SW480 (cell line): ENCODE measurements at places on chromosomes 6 and 20.

GRCh38 chr6:83615025-83615999, 93.6 kb downstream of the SNAP91 start:
- DNase-seq = peak; percentile 25

GRCh38 chr6:18491308-18492045, 104.3 kb downstream of the RNF144B start:
- no peak for DNase-seq

- DNase-seq = no peak
These were observed 276.7 kb downstream of the PLCB1 start for GRCh38 chr20:8408587-8409307.

GRCh38 chr6:96795481-96795880, 41.8 kb downstream of the GPR63 start:
- DNase-seq = no peak

DNA sequence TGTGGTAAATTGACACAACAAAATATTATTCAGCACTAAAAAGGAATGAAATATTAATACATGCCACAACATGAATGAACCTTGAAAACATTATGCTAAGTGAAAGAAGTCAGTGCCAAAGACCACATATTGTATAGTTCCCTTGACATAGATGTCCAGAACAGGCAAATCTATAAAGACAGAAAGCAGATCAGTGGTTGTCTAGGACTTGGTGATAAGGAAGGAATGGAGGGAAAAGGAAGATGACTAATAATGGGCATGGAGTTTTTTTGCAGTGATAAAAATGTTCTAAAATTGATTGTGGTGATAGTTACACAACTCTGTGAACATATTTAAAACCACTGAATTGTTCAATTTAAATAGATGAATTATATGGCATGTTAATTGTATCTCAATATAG, 32.5 kb downstream of the TBX18 start:
- DNase-seq = no peak

- DNase-seq = no peak
These were observed 46.3 kb upstream of the ENTPD6 start for GRCh38 chr20:25148982-25149846.

DNA sequence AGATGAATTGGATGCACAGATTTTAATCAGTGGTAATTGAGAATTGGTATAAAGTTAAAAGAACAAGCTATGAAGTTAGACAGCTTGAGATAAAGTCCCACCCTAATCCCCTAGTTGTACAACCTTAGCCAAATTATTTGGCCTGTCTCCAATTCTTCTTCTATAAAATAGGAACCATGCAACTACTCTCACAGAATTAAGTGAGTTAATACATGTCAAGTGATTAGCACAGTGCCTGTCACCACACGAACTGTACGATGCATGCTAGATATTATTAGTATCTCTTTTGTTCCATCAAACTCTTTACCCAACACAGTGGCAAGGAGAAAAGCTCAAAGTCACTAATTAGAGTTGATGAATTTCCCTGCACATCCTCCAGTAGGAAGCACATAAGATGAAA, 44.7 kb downstream of the MBOAT1 start:
- DNase-seq = no peak

- DNase-seq = no peak
These were observed 22.2 kb upstream of the TULP4 start for GRCh38 chr6:158290040-158290439.

- peak; percentile 55 for DNase-seq
These were observed 103.7 kb downstream of the TOX2 start for GRCh38 chr20:44018259-44018941.

DNA sequence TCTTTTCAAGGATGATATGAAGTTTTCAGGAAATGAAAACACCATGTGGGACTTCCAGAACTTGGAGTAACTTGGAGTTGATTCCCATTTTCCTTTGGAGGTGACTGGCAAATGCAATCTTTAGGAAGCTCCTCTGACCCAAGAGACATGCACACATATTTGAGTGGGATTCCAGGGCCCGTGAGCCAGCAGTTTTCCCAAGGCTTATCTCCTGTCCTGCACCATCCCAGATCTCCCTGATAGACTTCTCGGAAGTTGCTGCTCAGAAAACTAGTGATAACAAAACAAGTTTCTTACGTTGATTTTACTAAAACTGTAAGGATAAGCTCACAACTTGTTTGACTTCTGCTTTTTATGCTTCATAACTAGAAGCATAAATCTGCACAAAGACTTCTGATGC, 25.6 kb downstream of the SLC35F1 start:
- no peak for DNase-seq

- no peak for DNase-seq
These were observed 16.6 kb upstream of the SCUBE3 start for GRCh38 chr6:35197196-35197595.

DNA sequence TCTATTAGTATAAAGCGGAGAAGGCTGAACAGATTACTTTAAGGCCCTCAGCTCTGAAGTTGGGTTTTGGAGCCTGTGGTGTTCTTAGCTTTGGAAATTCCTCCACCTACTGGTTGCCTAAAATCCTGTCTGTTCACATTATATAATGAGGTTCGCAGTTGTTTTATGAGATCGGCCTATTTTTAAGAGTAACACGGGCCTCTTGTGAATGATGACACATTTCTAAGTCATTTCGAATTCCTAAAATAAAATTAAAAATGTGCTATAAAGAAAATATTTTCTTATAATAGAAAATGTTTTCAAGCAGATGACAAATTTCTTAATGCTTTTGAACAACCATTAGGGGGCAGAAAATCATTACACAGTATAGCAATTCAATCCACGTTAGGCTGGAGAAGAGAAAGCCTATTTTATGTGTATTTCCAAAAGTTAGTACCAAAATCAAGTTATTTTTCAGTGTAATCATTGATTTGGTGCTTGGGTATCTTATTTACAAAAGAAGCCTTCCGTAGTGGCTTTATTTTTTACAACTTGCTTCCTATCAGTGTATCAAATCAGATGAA, 15.8 kb upstream of the FAM8A1 start:
- peak; percentile 60 for DNase-seq

DNA sequence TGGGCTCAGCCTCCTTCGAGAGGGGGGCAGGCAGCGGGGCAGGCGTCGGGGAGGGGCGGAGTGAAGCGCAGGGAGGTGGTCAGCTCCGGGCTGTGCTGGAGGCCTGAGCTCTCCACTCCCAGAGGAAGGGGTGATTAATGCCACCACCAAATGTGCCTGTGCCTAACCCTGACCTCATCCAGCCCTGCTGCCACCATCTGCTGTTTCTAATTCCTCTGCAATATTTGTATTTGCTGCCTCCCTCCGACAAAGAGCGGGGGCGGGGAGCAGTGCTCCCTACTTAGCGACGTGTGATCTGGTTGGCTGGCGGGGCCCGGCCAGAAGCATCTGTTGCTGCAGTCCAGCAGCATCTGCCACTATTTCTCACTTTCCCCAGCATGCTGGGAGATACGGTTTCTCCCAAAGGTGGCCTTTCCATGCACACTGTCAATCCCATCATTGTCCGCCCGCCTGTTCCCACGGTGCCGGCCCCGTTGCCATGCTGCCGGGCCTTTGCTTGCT, 47.0 kb downstream of the DLL1 start:
- no peak for DNase-seq

DNA sequence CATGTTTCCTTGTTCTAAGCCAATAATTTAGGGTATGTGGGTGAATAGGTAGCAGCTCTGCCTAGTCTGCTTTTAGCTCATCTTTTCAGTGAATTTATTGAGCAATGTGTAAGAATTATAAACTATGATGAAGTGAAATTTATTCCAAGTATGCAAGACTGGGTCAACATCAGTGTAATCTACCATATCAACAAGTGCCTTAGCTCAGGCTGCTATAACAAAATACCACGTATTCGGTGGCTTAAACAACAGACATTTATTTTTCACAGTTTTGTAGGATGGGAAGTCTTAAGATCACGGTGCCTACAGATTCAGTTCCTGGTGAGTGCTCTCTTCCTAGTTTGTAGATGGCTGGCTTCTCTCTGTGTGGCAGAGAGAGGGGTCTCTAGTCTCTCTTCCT, 54.0 kb downstream of the LYRM2 start:
- no peak for DNase-seq

DNA sequence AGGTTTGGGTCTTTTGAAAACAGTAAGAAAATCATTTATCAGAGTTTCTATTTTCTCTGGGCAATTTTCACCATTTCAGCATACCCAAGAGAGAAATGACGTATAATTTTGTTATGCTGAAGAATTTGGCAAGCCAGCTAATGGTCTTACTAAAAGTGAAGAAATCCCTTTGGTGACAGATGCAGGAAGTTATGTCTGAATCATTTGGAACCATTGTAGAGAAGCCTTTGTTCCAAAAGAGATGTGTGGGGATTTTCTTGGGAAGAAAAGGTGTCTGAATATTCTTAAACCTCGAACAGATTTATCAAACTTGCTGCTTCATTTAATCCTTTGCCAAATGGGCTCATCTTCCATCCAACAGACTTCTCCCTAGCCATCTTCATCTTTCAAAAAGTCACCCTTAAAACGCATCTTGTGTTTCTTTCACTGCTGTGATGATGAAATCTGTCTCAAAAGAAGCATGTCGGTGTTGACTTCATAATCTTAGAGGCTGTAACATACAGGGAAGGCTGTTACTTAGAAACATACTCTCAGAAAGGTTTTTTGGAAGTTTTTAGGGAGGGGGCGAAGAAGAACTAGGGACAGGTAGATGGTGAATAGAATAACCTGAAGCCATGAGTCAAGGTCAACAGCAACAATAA, 39.5 kb downstream of the CITED2 start:
- no peak for DNase-seq

GRCh38 chr6:166703149-166703710, 76.2 kb upstream of the RPS6KA2 start:
- DNase-seq = no peak

DNA sequence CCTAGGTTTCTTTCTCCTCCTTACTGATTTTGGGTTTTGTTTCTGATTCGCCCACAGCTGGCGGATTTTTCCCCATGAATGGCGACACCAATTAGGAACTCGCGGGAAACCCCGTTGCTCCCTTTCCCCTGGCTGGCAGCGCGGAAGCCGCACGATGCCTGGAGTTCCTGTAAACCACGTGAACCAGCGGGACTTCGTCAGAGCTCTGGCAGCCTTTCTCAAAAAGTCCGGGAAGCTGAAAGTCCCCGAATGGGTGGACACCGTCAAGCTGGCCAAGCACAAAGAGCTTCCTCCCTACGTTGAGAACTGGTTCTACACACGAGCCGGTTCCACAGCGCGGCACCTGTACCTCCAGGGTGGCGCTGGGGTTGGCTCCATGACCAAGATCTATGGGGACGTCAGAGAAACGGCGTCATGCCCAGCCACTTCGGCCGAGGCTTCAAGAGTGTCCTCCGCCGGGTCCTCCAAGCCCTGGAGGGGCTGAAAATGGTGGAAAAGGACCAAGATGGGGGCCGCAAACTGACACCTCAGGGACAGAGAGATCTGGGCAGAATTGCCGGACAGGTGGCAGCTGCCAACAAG, 3.2 kb upstream of the SEC23B start:
- DNase-seq = no peak

GRCh38 chr6:81753711-81754577, 1.5 kb upstream of the TENT5A start:
- peak; percentile 67 for DNase-seq

DNA sequence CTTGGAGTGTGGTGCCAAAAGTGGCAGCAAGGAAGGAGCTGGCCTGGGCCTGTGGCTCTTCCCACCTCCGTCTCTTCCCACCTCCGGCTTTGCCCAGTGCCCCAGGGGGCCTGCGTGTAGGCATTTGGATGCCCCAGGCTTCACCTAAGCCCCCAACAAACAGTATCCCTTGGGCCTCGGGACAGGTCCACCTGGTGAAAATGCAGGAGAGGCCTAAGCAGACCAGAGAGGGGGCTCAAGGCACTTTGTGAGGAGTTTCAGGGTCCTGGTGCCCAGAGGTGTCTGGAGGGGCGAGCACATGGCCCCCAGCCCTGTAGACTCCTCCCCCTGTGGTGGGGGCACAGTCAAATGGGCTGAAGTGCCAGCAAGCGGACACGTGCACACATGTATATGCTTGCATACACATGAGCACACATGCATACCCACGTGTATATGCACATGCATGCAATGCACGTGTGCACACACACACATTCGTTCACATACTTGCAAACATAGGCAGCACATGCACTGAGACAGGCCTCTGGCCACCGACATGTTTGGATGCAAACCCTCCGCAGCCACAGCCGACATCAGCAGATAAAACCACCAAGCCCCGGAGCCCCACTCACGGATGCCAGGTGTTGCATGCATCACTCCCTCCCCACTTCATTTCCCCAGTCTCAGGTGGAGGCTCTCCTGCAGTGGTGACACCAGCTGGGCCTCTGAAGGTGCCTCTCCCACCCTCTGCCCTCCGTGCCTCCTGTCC, 124.5 kb downstream of the TAF4 start:
- no peak for DNase-seq

- DNase-seq = no peak
These were observed 108.9 kb downstream of the THEMIS start for GRCh38 chr6:127791779-127792528.

GRCh38 chr6:164695896-164696295, 613.5 kb downstream of the C6orf118 start:
- DNase-seq = no peak

GRCh38 chr20:11769825-11770224, 147.9 kb upstream of the BTBD3 start:
- DNase-seq = no peak

GRCh38 chr6:36098920-36099647, 31.2 kb upstream of the MAPK13 start:
- DNase-seq = no peak

DNA sequence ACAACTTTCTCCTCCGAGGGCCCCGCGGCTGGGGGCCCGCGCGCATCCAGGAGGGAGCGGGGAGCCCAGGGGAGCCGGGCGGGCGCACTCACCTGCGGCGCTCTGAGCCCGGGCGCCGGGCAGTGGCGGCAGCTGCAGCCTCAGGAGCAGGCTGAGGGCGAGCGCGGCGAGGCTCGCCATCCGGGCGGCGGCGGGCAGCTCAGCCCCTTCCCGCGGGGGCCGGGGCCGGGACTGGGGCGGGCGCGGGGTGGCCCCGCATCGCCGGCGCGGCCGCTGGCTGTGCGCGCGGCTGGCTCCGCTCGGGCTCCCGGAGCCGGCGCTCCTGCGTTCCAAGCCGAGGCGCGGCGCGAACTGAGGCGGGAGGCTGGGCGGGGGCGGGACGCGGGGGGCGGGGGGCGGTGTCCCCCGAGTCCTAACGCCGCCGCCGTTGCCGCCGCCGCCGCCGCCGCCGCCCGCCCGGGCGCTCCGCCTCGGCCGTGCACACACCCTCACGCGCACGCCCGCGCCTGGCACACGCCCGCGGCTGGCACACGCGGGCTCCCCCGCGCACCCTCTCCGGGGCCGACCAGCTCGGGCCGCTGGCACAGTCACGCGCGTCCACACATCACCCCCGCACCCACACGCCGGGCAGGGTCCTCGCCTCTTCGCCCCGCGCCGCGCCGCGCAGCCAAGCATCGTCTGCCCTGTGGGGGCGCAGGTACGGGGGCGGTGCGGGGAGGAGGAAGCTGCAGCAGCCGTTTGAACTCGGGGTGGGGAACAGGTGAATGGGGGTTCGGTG, at the start of gene PTPRT:
PTPRT (minus strand) TSS at position 353 of the 778 bp plus-strand sequence; CDS start at position 180, 173 bp downstream.
- no peak for DNase-seq

GRCh38 chr20:14778875-14779274, 441.5 kb upstream of the FLRT3 start:
- DNase-seq = no peak
